ENCODE measurements at places on chromosomes 7 and 10.

DNA sequence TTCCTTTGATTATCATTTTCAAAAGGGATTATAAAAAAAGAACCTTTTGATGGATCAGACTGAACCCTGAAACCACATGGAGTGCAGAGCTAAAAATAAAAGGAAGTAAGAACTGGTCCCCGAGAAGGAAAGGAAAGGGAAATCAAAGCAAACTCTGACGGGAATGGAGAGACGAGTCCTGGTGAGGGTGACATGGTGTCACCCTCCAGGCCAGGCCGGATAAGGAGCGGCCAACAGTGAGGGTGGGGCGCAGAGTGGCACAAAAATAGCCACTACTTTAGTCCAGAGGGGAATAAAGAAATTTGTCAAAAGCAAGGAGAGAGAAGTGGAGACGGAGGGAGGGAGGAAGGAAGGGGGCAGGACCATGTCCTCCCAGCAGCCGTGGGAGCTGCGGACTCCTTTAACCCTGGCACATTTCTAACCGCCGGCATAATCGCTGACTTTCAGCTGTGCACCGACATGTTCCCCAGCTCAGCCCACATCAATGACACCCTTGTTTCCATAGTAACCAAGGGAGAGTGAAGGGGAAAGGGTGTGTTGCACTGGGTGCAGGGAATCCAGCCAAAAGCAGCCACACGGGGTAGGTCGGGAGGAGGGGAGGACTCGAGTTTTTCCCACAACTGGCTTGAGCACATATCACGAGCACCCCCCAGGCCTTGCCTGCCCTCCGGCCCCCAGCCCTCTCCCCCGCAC lies 29.7 kb downstream of the TRIM8 start:
- DNase-seq = peak; percentile 38

DNA sequence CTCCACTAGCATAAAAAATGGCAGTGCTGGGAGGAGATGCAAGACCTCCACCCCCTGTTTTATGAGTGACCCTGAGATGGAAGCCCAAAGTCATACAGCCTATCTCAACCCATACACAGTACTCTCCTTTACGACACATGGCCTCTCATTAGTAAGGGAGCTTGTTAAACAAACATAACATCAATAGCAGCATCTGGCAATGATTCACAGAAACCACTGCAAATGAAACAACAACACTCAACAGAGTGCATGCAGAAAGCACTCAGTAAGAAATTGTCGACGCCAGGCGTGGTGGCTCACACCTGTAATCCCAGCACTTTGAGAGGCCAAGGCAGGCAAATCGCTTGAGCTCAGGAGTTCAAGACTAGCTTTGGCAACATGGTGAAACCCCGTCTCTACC lies 27.5 kb upstream of the FIGNL1 start:
- no peak for DNase-seq

DNA sequence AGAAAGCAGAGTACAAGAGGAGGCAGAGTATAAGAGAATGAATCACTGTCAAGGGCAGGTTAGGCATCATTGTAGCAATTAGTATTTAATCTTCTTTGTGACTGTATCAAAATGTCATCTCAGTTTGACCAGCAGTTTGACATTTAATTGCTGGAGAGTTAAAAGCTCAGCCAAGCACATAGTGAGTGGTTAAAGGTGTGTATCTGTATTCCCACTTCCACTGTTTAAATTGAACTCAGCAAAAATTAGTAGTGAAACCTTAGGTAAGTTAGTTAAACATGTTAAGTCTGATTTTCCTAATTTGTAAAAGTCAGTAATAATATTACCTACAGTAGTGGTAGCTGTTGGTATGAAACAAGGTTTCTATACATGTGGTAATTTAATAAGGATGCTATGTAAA lies 296.4 kb upstream of the MBL2 start:
- no peak for DNase-seq

- no peak for DNase-seq
These were observed 610.6 kb upstream of the NRP1 start for GRCh38 chr10:33945051-33945450.

GRCh38 chr10:11425296-11425610 lies 186.2 kb downstream of the USP6NL start:
- DNase-seq = no peak

GRCh38 chr7:134045716-134046115 lies 81.4 kb upstream of the LRGUK start:
- DNase-seq = no peak

GRCh38 chr7:102028206-102028826 lies 210.9 kb downstream of the CUX1 start:
- no peak for DNase-seq

DNA sequence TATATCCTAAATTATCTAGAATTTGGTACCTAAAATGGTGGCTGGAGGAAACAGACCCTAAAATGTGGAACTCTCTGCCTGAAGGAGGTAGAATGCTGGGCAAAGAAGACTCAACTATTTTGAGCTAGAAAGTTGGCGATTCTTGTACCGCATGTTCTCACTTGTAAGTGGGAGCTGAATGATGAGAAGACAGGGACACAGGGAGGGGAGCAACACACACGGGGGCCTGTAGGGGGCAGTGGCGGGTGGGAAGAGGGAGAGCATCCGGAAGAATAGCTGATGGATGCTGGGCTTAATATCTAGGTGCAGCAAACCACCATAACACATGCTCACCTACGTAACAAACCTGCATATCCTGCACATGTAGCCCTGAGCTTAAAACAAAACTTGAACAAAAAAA lies 250.6 kb downstream of the CALN1 start:
- no peak for DNase-seq

DNA sequence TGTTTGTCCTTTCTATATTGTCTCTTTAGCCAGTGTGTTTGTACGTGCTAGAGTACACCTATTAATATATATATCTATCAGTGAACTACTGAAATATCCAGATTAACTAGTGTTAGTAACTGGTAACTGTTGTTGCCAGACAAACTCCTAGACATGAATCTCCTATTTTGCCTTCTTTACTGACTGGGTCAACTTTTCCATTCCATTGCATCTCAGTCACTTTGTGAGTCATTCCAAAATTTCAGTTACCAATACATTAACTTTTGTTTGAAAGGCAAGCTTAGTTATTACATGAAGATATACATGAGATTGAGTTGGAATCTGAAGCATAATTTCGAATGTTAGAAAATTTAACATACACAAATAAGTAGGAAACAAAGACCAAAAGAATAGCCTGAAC lies 51.4 kb downstream of the BTAF1 start:
- DNase-seq = no peak

- no peak for DNase-seq
These were observed 32.6 kb downstream of the GRID1 start for GRCh38 chr10:86333826-86334487.

DNA sequence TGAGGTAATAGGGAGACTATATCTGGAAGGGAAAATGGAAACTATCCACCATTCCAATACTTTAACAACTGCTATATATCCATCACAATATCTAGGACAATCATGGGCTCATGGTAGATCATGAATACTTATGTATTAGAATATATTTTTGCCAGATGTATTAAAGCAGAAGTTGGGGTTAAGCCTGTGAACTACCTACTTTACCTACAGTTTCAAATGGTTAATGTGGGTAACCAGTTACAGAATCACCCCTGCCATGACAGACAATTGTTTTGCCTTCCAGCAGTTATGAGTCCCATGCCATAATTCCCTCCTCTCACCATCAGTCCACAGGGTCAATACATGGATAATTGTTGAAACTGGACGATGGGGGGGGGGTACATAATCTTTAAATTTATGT lies 29.9 kb upstream of the RAPGEF5 start:
- no peak for DNase-seq

DNA sequence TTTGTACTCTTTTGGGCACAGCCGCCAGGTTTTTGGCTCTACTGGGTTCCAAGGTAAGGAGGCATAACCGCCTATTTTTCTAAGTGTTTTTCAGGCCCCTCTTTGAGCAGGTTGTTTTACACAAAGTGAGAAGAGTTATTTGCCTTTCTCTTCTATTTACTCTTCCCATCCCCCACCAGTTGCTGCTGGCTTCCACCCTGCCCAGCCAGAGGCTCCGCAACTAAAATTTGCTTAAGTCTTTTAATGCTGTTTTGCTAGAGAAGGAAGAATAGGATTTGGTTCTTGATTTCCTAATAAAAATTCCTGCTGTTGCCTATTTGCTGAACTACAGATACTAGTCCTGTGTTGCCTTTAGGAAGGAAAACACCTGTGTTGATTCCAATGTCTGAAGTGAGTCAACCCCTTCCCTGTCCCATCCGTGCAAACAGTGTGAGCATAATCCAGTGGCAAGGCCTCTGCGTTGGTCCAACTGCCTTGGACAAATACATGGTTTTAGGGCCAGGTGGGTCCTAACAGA lies 1.9 kb downstream of the PLA2G12B start:
- DNase-seq = no peak

DNA sequence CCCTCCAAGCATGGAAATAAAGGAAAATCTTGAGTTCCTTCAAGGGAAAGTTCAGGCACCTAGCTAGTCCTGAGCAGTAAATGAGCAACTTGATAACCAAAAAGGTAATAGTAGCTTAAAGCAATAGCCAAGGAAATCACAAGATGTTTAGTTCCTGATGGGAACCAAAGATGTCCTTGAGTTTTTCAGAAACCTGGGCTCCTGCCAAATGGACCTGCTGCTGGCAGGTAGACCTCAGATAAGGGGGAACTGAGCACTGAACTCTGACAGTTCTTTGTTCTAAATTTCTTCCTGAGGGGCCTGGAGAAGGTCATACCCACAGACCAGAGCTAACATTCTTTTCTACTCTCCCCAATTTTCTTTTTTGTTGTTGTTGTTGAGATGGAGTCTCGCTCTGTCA lies 48.5 kb downstream of the TMEM130 start:
- DNase-seq = no peak

- no peak for DNase-seq
These were observed 213.3 kb downstream of the WDR11 start for GRCh38 chr10:121064491-121064890.

GRCh38 chr10:68067029-68067428 lies 8.1 kb downstream of the HERC4 start:
- DNase-seq = no peak

GRCh38 chr10:75291805-75292204 lies 56.0 kb upstream of the COMTD1 start:
- no peak for DNase-seq

GRCh38 chr7:35551321-35552081 lies 143.4 kb downstream of the HERPUD2 start:
- no peak for DNase-seq

- no peak for DNase-seq
These were observed 17.6 kb upstream of the GDI2 start for GRCh38 chr10:5830629-5831445.

GRCh38 chr10:34499612-34500279 lies 315.4 kb downstream of the PARD3 start:
- no peak for DNase-seq

GRCh38 chr10:127850944-127851343 lies 41.8 kb downstream of the CLRN3 start:
- DNase-seq = no peak

GRCh38 chr10:100709146-100710082 lies 36.0 kb upstream of the PAX2 start:
- no peak for DNase-seq

GRCh38 chr10:97140902-97141745 lies 44.6 kb downstream of the SLIT1 start:
- no peak for DNase-seq

DNA sequence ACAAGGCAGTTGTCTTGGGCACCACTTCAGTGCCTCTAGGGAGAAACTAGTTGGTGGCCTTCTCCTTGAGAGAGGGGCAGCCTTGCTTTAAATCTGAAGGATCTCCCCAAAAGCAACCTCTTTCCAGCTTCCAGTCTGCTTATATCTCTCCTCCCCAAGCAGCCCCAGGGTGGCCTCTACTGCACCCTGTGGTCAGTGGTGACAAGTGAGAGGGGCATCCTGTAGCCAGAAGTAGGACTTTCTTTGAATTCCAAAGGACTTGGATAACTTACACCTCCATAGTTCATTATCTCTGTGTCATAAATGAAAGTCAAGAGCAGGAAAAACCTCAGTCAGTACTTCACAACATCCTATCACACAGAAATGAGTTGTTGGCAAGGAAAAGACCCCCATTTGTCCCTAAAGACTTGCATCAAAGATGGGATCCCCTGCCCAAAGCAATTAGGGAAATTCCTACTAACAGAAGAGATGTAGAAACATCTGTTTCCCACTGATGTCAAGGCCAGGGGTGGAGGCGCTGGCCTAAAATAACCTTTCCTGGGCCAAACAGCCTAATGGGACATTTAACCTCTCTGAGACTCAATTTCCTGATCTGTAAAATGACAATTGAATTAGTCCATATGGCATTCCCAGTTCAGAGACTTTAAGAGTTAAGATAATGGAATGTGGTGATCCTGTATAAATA lies 44.0 kb upstream of the ANKRD1 start:
- DNase-seq = no peak

DNA sequence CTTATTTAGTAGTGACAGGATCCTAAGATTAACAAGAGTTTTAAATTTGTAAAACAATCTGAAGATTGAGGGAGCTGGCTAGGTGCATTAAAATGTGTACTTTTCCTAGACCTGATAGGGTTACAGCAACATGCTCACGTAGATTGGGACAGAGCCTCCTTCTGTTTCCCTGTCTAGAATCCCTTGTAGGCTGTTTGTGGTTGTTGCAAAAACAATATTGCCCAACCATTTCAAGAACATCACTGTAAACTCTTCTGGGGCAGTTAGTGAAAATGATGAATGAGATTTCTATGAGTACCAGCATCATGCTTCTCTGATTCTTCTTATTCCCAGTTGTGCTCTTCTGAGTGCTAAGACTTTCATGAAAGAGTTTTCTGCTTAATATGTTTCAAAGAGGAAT lies 14.7 kb upstream of the CPED1 start:
- no peak for DNase-seq

GRCh38 chr7:80781561-80781979 lies 137.3 kb downstream of the SEMA3C start:
- no peak for DNase-seq

- DNase-seq = no peak
These were observed 78.5 kb downstream of the C7orf25 start for GRCh38 chr7:42833411-42833810.

- no peak for DNase-seq
These were observed 660.6 kb downstream of the KCNMA1 start for GRCh38 chr10:76977046-76977445.

DNA sequence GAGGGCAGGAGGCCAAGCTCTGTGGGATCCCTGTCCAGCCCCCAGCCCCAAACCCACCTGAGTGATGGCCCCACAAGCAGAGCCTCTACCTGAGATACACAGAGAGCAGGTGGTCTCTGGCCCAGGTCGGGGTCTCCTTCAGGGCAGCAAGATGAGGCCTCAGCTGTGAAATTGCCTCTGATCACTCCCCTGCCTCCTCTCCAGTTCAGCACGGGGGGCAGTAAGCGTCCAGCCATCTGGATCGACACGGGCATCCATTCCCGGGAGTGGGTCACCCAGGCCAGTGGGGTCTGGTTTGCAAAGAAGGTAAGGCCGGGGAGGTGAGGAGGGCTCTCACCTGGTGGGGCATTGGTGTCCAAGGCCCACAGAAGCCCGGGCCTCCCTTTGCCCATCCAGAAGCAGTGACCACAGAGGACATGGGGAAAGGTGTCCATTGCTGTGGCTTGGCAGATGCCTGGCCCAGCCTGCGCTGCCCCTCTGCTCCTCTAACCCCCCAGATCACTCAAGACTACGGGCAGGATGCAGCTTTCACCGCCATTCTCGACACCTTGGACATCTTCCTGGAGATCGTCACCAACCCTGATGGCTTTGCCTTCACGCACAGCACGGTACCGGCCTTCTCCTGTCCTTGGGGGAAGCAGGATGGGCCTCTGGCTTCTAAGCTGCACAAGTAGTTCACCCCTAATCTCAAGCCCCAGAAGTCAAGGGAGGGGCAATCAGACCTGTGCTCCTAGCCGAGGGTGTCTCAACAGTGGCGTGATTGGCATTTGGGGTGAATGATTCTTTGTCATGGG lies 3.1 kb downstream of the CPA1 start:
- DNase-seq = no peak

GRCh38 chr10:421170-421569 lies 268.3 kb downstream of the DIP2C start:
- no peak for DNase-seq

All from stimulated activated CD4-positive, alpha-beta T cell treated with anti-CD3 and anti-CD28 coated beads, Interleukin-4, amount 100 ng/mL, for 48 hours (primary cell).